ENCODE measurements at places on chromosomes 13 and 19. TPM values are rescaled to one million over a fixed set of nuclear protein-coding genes. Genes with fewer than 3 reads are reported as not detected.
A peak's percentile ranks its signal among the peaks of the same experiment; 100 is the strongest.

DNA sequence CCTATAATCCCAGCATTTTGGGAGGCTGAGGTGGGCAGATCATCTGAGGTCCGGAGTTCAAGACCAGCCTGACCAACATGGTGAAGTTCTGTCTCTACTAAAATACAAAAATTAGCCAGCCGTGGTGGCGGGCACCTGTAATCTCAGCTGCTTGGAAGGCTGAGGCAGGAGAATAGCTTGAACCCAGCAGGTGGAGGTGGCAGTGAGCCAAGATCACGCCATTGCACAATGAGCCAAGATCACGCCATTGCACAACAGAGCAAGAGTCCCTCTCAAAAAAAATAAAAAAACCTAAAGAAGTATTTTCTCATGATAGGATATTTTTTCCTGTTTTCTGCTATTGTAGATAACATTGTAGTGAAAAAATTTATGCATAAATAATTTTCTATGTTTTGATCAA is 13.3 kb downstream of the IFT88 start:
- H3K27me3 ChIP-seq, result no peaks in the 10 kb centered on the region
- H3K4me3 ChIP-seq, result no peak overlapping the region
- no peak for DNase-seq
- H3K4me1 ChIP-seq, result no peaks in the 10 kb centered on the region
- peaks cover 8% of the 10 kb centered on the region for H3K36me3 ChIP-seq
- no peak overlapping the region for H3K27ac ChIP-seq

- no peaks in the 10 kb centered on the region for H3K4me1 ChIP-seq
- H3K27ac ChIP-seq, result no peak overlapping the region
- H3K27me3 ChIP-seq, result no peaks in the 10 kb centered on the region
- DNase-seq, result no peak
Observed at GRCh38 chr13:106942563-106942962, 374.6 kb upstream of the ARGLU1 start.

DNA sequence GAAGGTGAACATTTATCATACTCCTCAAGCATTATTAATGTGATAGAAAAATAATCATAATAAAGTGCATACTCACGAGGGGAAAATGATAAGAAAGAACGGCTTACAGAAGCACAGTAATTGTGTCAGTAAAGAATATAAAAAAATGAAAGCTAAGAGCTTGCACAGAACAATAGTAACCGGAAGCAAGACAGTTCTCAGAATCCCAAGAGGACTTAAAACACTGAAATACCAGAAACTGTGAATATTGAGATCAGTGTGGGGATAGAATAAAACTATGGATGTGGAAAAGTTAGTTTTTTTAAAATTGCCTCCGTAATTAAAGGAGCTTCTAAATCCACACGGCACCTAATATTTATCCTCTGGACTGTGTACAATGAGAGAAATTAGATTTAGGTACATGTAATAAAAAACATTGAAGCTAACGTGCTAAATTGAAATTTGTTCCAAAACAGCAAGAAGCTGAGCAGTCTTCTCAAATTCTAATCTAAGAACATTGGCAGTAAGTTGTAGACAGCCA is 482.7 kb downstream of the SLITRK6 start:
- H3K4me3 ChIP-seq, result no peak overlapping the region
- no peaks in the 10 kb centered on the region for H3K27me3 ChIP-seq
- no peaks in the 10 kb centered on the region for H3K4me1 ChIP-seq

DNA sequence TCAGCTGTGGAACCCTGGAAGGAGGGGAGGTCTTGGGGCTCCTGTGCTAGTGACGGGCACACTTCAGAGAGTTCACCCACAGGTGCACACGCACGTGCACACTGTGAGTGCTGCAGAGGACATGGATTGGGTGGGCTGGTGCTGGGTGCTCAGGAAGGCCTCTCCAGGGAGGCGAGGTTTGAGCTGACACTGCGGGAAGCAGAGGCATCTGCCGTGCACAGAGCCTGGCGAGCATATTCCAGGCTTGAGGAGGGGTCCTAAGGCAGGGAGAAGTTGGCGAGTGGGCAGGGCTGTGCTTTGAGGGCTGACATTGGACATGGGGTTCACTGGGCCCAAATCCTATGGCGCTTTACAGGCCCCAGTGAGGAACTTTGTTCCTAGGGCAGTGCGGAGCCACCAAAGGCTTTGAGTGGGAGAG is 25.6 kb downstream of the CCDC8 start:
- no peak for DNase-seq
- no peak overlapping the region for H3K4me3 ChIP-seq
- H3K4me1 ChIP-seq, result peaks cover 10% of the 10 kb centered on the region
- peaks cover 45% of the 10 kb centered on the region for H3K36me3 ChIP-seq

DNA sequence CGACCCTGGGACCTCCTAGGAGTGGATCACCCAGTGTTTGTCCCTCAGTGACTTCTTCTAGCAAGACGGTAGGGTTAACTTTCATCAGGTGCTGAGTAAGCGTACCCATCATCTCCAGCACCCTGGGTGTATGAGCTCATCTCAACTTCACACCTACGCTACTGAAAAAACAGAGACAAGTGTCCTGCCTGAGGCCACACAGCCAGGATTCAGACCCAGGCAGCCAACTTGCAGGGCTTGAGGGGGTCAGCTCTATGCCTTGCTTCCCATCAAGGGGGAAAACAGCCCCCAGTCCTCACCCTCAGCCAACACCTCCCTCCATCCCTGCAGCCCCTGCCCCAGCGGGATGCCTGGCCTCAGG is 4.6 kb downstream of the TLE2 start:
- no peaks in the 10 kb centered on the region for H3K4me1 ChIP-seq
- H3K27me3 ChIP-seq, result peaks cover 13% of the 10 kb centered on the region
- no peak overlapping the region for H3K4me3 ChIP-seq
- peak; percentile 54 for DNase-seq
- no peak overlapping the region for H3K27ac ChIP-seq

GRCh38 chr19:39052243-39052746 is 19.9 kb upstream of the FBXO27 start:
- no peaks in the 10 kb centered on the region for H3K36me3 ChIP-seq
- DNase-seq, result peak; percentile 74
- H3K4me3 ChIP-seq, result no peak overlapping the region

DNA sequence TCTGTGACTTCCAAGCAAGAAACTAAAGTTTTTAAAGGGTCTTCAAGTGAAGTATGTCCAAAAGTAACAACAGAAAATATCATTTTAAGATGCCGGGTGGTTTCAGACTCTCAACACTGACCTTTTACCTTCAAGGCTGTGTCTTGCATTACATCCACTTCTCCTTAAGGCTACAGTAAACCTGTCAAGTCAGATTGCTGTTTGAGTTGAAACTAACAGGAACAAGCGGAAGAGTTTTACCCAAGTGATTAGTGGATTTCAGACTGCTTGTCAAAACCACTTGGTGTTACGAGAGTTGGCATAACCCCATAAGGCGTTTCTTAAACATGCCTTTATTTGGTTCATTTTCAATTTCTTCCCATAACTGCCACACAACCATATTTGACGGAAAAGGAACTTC is 283.1 kb downstream of the DCT start:
- H3K4me3 ChIP-seq, result no peak overlapping the region
- no peaks in the 10 kb centered on the region for H3K36me3 ChIP-seq
- DNase-seq, result no peak
- H3K27me3 ChIP-seq, result no peaks in the 10 kb centered on the region
- H3K27ac ChIP-seq, result no peak overlapping the region

DNA sequence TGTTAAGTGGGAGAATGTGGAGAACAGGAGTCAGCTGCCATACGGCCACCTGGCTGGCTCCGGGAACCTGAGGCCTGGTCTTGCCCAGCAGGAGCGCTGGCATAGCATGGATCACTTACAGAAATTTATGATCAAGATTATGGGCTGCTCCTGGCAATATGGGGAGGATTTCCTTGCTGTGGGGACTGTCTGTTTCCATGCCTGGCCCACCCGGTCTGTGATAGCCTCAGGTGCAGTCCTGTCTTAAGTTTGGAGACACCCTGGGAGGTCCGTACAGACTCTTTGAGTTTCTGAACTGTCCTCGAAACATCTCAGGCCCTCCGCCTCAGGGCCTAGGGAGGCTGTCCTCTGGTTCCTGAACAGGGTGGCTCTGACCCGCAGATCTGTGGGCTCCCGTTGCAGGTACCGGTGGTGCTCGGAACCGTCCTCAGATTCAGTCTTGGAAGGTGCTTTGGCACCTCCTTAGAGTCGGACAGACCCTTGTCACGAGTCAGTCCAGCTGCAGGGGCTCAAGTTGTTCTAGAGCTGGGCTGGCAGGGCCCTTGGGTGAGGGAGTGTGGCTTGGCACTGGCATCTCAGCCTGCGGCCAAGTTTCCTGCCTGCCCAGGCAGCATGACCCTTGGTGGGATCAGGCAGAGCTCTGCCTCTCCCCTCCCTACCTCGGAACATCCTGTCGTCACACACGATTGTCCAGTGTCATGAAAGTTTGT is 4.9 kb downstream of the TFDP1 start:
- no peaks in the 10 kb centered on the region for H3K27me3 ChIP-seq
- peaks cover 29% of the 10 kb centered on the region for H3K36me3 ChIP-seq
- peaks cover 3% of the 10 kb centered on the region for H3K4me1 ChIP-seq

DNA sequence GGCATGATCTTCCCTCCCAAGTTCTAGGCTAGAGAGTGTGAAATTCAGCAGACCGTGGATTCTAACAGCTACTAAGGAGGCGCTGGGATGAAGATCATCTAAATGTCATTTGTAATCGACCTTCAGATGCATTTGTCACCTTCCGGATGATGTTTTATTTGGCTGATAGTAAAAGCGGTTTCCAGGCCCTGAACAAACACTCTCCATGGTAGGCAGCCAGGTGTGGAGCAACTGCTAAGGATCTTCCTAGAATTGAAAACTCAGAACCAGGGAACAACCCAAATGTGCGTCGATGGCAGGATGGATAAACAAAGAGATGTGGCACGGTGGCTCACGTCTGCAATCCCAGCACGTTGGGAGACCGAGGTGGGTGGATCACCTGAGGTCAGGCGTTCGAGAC is 107.2 kb upstream of the CACNA1A start:
- H3K27me3 ChIP-seq, result peaks cover 12% of the 10 kb centered on the region
- H3K4me1 ChIP-seq, result no peaks in the 10 kb centered on the region
- no peak overlapping the region for H3K4me3 ChIP-seq

The TMEM86B gene
- 2.5 TPM for total RNA-seq
